ENCODE measurements at places on chromosomes 12 and 14.

DNA sequence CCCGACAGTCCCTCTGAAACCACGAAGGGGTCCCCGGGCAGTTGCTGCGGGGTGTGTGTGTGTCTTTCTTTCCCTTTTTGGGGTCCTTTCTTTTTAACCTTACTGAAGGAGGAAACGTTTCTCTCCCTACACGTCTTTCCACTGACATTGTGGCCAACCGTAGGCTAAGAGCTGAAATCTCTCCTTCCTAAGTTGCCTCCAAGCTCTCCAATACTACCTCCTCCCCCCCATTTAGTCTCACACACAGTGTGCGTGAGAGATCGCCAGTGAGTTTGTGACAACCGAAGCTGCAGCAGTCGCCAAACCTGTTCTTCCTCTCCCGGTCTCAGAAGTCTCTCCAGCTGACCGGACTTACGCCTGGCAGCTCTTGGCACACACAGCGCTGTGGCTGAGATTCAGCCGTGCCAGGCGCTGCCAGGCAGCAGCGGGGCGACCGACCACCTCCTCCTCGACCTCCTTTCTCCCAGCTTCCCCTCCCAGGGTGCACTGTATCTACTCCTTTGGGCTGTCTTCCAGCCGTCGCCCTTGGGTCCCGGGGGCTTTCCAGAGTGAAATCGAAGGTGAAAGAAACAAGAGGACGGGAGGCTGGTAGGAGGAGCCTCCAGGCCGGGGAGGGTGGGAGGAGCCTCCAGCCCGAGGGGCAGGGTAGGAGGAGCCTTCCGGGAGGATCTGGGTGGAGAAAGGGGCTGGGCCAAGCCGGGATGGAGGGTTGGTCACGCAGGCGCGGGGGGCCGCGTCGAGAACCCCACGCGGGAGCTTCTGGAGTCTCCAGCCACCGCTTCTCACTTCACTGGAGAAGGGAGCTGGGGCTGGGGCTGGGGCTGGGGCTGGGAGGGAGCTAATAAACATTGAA lies at the start of gene TMTC2:
TMTC2 (plus strand) TSS at position 739 of the 853 bp plus-strand sequence.
- DNase-seq: peak; percentile 76

DNA sequence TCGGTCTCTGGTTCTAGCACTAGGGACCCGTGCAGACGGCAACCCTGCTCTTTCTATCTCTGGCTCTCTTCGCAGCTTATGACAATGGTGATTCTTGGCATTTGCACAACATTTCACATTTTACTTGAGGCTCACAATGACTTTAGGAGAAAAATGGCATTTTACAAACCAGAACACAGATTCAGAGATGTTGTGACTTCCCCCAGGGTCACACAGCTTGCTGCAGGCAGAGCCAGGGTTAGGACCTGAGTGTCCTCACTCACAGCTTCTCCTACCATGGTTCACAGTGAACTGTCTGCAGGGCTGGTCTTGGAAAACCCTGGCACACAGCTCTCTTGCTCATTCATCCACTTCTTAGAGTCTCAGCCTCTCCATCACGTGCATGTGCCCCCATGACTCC lies 23.7 kb downstream of the P2RX7 start:
- DNase-seq: no peak

DNA sequence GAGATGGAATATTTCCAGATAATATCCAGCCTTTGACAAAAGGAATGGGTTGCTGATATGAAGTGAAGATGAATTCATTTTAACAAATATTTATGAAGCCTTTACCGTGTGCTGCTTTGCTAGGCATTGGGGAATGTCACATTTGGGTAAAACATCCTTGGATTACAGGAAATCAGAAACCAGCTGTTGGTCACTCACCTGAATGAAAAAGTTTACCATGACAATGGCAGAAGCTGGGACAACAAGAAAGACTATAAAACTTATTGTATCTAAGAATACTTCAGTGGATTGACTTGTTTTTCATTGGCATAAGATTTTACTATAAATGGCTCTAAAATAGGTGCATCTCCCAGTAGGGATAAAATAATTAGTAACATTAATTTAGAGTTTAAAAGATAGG lies 19.7 kb downstream of the PPP4R4 start:
- no peak for DNase-seq

DNA sequence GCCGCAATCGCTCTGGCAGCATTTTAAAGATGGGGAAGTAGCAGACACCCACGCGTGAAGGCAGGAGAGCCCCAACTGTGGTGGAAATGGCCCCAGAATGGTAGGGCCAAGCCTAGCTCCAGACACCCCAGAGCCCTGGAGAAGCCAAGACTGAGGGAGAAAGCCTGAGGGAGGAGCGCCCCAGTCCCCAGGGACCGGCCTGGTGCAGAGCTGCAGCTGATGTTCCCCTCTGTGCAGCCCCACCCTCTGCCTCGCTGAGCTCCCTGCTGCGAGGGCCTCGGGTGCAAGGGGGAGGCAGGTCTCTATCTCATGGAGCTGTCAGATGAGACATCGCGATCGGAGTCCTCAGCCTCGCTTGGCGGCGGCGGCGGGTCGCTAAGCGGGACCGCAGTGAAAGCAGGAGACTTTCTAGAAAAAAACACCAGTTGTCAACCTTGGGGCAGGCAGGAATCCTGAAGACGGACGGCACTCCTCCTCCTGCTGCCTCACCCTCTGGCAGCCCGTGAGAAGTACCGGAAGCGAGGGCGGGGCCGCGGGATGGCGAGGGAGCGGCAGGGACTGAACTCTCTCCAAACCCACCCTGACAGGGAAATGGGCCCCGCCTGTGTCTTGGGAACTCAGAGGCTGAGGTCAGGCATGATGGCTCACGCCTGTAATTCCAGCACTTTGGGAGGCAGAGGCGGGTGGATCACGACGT lies 6.0 kb downstream of the GAPDH start:
- peak; percentile 65 for DNase-seq

DNA sequence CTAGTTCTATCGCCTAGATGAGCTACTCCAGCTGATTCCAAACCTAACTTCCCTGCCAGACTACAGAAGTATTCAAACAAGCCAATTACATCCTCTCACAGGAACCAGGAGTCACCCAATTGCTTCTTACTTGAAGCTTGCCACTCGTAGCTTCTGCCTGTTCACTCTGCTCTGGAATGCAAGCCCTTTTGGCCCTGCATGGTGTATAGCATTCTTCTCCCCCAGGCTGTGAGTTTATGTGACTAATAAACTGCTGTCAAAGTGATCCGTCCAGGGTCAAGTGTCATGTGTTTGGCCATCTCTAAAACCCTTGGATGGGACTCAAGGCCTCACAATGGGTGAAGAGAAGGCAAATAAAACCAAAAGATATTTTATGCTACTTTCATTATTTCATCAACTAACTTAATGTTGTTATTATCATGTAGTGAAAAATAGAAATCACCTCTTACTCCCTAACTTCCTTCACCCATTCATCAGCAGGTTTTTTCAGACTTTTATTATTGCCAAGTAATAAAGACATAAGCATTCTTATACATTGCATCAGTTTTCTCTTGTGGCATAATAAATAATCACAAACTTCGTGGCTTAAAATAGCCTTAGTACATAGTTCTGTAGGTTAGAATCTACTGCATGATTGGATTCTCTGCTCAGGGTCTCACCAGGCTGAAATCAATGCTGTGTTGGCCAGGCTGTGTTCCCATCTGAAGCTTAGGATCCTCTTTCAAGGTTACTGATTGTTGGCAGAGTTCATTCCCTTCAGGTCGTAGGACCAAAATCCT lies 1981.7 kb upstream of the FLRT2 start:
- no peak for DNase-seq

GRCh38 chr12:92539976-92540781 lies 162.6 kb upstream of the PLEKHG7 start:
- no peak for DNase-seq

GRCh38 chr14:22870811-22871223 lies 723 bp upstream of the LRP10 start:
- DNase-seq: no peak

DNA sequence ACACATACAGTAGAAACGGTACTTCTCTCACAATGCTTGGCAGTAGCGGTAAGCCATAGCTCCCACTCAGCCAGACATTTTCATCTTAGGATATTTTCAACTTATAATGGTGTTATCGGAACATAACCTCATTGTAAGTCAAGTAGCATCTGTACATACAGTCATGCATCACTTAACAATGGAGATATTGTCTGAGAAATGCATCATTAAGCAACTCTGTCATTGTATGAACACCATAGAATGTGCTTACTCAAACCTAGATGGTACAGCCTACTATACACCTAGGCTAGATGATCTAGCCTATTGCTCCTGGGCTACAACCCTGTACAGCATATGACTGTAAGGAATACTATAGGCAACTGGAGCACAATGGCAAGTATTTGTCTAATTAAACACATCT lies 40.8 kb downstream of the RPS6KA5 start:
- DNase-seq: no peak

GRCh38 chr12:31922341-31923062 lies 36.7 kb upstream of the RESF1 start:
- no peak for DNase-seq
